Amniotic stem cell (primary cell): ENCODE measurements at places on chromosomes 1 and 21.

GRCh38 chr1:18047122-18047521, 60.5 kb upstream of the IGSF21 start:
- no peak for DNase-seq

- DNase-seq, result no peak
These were observed 752 bp downstream of the RGS18 start for GRCh38 chr1:192159014-192159413.

DNA sequence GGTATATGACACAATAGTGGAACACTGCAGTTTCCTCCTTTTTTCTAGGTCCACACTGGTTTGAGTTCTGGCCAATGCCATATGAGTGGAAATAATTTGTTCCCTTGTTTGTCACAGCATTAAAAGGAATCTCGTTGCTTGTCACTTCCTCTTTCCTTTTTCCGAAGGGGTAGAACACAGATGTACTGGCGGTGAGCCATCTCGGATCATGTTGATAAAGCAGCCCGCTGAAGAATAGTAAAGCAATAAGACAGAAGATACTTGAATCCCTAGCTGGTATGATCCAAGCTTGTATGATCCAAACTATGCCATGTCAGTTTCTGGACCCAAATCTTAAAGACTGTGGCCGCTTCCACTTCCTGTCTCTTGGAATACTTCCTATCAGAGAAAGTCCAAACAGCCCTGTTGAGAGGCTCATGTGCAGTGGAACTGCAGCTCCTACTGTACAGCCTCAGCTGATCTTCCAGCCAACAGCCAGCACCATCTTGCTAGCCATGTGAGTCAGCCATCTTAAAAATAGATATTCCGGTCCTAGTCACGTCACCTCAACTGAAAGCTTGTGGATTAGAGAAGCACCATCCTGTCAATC, 40.3 kb downstream of the CFHR5 start:
- DNase-seq, result no peak

DNA sequence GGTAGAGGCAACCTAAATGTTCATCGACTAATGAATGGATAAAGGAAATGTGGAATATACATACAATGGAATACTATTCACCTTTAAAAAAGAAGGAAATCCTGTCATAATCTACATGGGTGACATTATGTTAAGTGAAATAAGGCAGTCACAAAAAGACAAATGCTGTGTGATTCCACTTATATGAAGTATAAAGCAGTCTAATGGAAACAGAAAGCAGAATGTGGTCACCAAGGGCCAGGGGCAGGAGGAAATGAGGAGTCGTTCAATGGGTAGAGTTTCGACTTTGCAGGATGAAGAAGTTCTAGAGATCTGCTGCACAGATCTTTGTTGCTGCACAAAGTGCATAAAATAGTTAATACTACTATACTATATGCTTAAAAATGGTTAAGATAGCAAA, 7.8 kb downstream of the DIPK1A start:
- no peak for DNase-seq

- DNase-seq, result peak; percentile 22
These were observed 8.0 kb downstream of the RGL1 start for GRCh38 chr1:183812686-183813569.

DNA sequence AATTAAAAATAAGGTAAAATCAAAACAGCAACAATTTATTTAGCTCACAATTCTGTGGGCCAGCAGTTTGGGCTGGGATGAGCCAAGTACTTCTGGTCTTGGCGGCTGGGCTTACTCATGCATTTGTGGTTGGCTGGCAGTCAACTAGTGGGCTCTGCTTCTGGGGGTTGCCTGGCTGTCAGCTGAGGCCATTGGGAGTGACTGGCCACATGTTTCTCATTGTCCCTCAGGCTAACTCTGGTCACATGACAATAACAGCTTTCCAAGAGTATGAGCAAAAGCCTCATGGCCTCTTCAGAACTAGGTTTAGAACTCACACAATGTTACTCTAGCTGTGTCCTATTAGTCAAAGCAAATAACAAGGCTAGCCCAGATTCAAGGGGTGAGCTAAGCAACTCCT, 15.6 kb upstream of the CHIA start:
- DNase-seq, result peak; percentile 39

DNA sequence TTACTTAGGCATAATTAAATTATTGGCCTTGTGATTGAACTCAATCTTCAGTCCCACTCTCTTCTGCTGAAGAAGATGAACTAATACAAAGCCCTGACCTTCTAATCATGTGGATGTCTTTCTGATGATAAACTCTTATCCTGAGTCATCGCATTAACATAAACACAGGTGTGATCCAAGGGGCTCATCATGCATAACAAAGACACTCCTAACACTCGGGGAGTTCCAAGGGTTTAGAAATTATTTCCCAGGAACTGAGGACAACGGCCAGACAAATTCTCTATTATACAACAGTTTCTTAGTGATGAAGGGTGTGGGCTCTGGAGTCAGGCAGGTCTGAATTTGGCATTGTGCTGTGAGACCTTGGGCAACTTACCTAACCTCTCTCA, 18.0 kb downstream of the DUSP10 start:
- DNase-seq, result no peak

DNA sequence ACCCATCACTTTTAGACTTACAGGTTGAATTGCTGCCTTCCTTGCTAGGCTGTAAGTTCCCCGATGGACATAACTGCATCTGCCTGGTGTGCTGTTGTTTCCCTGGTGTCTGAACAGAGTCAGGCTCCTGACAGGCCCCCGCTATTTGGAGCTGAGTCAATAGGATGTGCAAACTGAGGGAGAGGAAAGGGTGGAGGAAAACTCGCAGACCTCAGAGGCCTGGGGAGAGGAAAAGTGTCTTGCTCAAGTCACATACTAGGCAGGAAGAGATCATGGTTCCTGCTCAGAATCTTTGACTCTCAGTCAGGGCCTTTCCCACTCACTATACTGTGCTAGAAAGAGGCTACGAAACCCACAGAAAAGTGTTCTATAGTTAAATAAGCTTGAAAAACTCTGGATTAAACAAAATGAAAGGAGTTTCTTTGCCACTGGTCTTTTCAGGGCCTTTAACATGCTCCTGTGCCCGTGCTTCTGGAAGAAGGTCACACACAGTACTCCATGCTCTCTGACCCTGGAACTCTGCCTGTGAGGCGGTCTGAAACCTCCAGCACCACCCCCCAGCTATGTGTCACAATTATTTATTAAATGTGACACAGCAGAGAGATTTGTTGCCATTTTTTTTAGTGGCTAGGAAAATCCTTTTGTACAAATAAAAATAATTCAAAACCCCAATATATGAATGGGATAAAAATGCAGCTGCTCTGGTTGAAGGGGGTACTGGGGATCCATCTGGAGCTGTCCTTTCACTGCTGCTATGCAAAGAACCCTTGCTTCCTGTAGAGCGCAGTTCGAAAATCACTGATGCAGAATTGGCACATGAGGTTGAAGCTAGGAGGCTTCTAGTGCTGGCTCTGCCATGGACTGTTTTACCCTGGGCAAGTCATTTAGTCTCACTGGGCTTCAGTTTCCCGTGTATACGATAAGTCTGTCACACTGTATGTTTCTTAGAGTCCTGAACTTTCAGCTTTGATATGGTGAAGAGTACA, 20.1 kb upstream of the CDCP2 start:
- DNase-seq, result no peak

- DNase-seq, result no peak
These were observed 16.2 kb downstream of the SYF2 start for GRCh38 chr1:25216123-25216522.

- DNase-seq, result no peak
These were observed 436.5 kb upstream of the VAMP3 start for GRCh38 chr1:7334475-7335035.

DNA sequence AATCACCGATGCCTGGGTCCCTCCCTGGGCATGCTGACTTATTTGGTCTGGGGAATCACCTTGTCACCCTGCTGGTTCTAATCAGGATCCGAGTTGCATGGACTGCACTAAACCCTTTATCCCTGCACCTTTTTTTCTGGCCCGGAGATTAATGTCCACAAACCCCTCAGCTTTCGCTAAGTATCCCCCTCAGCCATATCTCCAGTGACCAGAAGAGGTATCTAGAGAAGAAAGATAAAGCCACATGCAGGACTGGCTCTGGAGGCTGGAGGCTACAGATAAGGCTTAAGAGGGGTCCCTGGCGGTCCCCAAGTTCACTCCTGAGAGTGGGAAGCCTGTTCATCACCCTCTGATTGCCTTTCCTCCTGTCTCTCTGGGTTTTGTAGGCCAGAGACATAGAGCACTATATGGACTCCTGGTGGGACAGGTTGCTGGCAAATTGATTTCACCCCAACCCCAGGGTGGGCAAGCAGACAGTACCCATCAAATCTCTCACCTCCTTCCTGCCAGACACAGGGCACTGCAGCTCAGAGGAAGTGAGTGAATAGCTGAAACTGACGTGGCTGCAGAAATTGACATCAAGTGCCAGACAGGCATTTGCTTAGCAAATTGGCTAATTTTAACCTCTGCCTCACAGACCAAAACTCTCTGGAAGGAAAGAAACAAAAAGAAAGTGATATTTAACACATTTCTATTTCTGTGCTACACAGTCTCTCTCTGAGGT, 38.8 kb downstream of the HMGB4 start:
- DNase-seq, result no peak

- DNase-seq, result no peak
These were observed 21.0 kb downstream of the TTC4 start for GRCh38 chr1:54736685-54737084.

GRCh38 chr1:213340593-213340992, 289.6 kb downstream of the RPS6KC1 start:
- DNase-seq, result no peak

DNA sequence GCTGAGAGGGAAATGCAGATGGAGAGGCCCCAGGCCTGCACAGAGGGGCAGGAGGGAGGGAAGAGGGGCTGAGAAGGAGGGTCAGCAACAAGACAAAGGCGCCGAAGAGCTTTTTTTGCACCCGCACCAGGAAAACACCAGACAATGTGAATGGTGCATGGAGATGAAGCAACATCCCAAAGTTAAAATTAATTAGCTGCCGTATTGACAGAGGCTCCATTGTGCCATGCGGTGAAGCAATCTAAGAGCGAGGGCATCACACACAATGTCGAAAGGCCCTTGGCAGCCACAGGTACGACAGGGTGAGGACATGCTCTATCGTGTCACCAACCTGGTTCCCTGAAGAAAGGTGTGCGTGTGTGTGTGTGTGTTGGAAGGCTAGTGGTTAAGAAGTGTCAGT, 41.2 kb downstream of the SSBP3 start:
- DNase-seq, result no peak

DNA sequence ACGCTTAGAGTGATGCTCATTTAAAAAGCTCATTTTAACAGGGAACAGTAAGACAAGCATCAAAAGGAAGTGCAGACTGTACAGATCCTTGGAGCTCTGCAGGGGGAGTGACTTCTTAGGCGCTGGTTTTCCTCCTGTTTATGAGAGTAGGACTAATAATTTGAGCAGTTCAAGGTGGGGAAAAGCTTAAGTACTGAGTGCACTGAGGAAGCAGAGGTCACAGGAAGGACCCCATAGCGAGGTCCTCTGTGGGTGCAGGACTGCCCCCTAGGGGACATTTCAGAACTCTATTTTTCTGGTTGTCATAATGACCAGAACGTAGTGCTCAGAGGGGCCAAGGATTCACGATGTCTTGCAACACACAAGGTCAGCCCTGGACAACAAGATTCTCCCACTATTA, 112.1 kb downstream of the HLCS start:
- DNase-seq, result no peak
